ENCODE measurements at places on chromosomes 1 and 21.
A peak's percentile ranks its signal among the peaks of the same experiment; 100 is the strongest.

GRCh38 chr1:43851561-43852338 lies 81.9 kb upstream of the ARTN start:
- no peak for DNase-seq

DNA sequence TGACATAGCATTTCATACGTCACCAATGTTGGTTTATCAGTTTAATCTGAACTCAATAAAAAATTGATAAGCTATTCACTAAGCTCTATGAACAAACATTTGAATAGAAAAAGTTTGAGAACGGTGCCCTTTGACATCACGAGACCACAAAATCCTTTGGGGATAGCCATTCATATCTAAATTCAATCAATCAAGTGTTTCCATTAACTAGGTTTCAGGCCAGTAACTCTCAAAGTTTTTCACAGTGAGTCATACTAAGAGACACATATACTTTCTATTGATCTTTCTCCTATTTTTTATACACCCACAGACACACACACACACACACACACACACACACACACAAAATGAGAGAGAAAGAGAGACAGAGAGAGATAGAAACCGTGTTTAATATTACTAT lies 235.4 kb upstream of the SNX7 start:
- no peak for DNase-seq

GRCh38 chr1:247638011-247638410 lies 32.6 kb downstream of the OR2G3 start:
- no peak for DNase-seq

DNA sequence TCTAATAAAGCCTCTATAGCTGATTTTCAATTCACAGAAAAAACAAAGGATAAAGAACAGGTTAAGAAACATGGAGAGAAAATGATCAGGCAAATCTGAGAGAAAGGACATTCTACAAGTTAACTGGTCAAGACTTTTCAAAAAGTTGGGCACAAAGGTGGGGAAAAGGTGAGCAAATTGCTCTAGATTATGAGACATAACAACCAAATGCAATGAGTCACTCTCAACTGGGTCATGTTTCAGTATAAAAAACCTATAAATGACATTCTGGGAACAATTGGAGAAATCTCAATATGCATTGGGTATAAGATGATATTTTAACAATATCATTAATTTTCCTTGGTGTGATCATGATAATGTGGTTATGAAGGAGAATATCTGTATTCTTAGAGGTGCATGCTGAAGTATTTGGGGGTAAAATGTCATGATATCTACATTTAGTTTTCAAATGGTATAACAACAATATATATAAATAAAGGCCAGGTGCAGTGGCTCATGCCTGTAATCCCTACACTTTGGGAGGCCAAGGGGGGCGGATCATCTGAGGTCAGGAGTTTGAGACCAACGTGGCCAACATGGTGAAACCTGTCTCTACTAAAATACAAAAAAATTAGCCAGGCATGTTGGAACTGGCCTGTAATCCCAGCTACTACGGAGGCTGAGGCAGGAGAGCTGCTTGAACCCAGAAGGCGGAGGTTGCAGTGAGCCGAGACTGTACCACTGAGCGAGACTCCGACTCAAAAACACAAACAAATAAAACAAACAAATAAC lies 27.0 kb downstream of the ANKRD13C start:
- no peak for DNase-seq

- no peak for DNase-seq
Observed at GRCh38 chr1:16232316-16232710, 4.7 kb downstream of the CPLANE2 start.

DNA sequence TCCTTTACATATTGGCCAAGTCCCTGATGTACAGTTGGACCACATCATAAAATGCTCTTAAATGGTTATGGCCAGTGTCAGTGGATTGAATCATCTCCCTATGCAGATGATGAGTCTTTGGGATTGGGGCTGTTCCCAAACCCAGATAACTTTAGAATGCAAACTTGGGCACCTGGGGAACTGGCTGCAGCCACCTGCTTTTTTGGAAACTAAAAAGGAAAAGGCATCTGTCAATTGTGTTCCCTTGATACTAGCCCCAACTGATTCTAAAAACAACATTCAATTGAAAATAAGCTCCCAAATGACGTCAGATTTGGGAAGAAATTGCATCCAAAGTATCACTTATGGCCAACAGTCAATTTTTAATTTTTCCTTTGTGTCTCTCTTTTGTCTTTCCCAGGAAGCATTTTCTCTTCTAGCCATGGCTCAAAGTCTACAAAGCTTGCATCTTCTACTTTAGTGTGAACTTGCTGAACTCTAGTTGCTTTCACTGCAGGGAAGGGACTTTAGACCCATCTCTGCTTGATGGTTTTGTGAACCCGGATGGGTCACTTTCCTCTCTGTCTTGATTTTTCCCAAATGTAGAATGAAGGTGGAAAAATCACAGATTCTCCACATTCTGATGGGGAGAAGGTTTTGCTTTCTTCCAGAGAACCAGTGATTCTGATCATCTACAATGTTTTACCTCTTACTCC lies 402.3 kb upstream of the USP24 start:
- DNase-seq: no peak

- no peak for DNase-seq
Observed at GRCh38 chr1:1939296-1940122, 20.4 kb upstream of the TMEM52 start.

DNA sequence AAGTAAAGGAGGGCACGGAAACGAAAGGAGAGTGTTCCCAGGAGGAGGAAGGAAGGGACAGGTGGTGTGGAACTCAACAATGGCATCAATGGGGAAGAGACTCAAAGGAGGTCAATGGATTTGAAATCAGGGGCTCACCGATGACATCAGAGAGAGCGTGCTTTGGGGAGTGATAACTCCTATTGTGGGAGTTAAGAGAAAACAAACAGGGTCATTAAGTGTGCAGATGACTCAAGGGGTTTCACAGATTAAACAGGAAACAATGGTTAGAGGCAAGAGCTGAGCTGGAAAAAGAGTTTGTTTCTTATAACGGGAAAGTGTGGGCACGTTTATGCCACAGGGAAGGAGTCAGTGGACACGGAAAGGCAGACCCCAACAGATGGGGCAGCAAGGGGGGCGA lies 629.1 kb downstream of the SMYD3 start:
- DNase-seq: no peak

DNA sequence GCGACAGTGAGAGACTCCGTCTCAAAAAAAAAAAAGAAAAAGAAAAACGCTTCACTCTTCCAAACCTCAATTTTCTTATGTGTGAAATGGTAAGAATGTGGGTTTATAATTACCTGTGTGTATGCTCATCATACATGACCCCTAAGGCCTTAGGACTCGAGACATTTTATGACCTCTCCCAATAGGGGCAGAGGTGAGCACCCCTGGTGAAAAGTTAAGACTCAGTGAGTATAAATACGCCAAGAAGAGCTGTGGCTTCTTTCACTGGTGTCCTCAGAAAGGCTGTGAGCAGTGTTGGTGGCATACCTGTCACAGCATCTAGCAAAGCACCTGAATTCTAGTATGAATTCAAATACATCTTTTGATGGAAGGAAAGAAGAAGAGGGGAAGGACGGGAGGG lies 7.8 kb upstream of the FCMR start:
- no peak for DNase-seq

DNA sequence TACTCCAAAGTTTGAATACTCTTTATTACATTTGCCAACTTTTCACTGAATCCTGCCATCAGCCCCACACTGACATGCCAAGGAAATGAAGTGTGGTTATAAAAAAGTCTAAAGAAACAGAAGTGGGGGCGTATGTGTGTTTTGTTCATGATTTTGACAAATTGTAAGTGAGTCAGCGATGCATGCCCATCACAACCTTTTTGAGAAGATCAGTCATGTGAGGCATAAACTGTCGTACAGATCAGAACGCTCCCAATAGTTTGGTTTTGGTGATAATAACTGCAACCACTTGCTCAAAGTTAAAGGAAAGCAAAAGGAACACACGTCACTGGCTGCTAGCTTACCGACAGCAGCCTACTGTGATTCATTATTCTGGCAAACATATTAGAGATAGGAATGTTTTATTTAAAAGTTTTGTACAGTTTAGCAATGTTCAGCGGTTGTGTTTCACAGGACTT lies 95.6 kb downstream of the RGS2 start:
- DNase-seq: no peak

GRCh38 chr1:168227620-168228019 lies 1.8 kb downstream of the SFT2D2 start:
- no peak for DNase-seq

DNA sequence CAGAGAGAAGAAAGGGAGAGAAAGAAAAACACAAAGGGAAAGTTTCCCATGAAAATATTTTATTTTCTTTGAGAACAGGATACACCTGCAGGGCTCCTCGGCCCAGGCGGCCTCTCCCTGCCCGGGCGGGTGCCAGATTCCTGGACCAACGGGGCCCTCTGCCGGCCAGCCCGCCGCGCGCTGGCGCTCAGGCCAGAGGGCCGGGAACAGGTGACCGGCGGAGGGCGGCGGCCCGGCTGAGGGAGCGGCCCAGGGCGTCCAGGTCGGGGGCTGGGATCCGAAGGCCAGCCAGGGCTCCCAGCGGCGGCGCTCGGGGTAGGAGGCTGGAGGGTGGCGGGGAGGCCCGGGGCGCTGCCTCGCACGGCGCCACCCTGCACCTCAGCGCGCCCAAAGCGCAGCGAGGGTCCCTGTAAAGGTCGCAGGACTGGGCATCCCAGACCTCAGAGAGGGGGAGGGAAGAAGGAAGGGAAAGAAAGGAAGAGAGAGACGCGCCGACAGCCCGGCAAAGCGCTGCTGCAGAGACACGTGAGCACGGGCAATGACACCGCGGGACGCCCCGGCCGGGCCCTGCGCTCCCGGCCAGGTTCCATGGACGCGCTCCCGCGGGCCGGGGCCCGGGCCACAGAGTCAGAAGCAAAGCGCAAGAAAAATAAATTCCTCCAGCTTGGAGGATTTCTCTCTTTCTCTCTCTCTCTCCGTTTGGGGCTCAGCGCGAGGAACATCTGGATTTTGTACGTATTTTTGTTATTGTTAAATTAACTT lies 927 bp downstream of the WNT9A start:
- DNase-seq: peak; percentile 86
